ENCODE measurements at places on chromosomes 11 and 22. TPM values are rescaled to one million over a fixed set of nuclear protein-coding genes. Genes with fewer than 3 reads are reported as not detected.
A peak's percentile ranks its signal among the peaks of the same experiment; 100 is the strongest.

The ARHGAP20 gene
- total RNA-seq: 4.9 TPM

The RTN4R gene
- 0.43 TPM for total RNA-seq

The MCAT gene
- 4.6 TPM for total RNA-seq

- H3K36me3 ChIP-seq: no peaks in the 10 kb centered on the region
- H3K4me3 ChIP-seq: no peak overlapping the region
- no peak overlapping the region for H3K27ac ChIP-seq
- no peaks in the 10 kb centered on the region for H3K27me3 ChIP-seq
- no peak for DNase-seq
- no peaks in the 10 kb centered on the region for H3K4me1 ChIP-seq
Observed at GRCh38 chr11:99419991-99420390, 399.2 kb downstream of the CNTN5 start.

- H3K36me3 ChIP-seq: peaks cover 4% of the 10 kb centered on the region
- H3K27ac ChIP-seq: peak overlapping the region; percentile 100
- H3K4me1 ChIP-seq: peaks cover 54% of the 10 kb centered on the region
Observed at GRCh38 chr11:63667995-63668795, 3.0 kb downstream of the ATL3 start.

GRCh38 chr11:86888164-86889000 lies 66.8 kb downstream of the FZD4 start:
- no peaks in the 10 kb centered on the region for H3K4me1 ChIP-seq
- H3K27ac ChIP-seq: no peak overlapping the region
- no peak for DNase-seq
- peaks cover 5% of the 10 kb centered on the region for H3K36me3 ChIP-seq
- no peaks in the 10 kb centered on the region for H3K27me3 ChIP-seq
- no peak overlapping the region for H3K4me3 ChIP-seq

DNA sequence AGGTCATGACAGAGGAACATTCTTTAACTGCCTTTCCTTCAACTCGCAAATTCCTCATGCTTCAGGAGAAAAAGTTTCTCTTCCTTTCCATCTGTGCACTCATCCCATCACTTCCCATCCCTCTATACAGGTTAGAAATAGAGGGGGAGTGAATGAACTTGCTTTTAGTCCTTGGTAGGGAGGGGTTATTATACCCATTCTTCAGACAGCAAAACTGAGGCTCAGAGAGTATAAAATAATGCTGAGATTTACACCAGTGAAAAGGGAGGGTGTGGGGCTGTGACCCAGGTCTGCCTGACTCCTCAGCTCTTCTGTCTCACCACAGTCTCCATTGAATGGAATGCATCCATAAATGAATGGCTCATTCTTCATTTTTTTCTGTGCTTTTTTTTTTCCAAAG lies 109.4 kb upstream of the RCN1 start:
- DNase-seq: no peak
- H3K4me3 ChIP-seq: no peak overlapping the region
- no peaks in the 10 kb centered on the region for H3K36me3 ChIP-seq
- H3K27me3 ChIP-seq: no peaks in the 10 kb centered on the region
- H3K4me1 ChIP-seq: no peaks in the 10 kb centered on the region
- no peak overlapping the region for H3K27ac ChIP-seq

DNA sequence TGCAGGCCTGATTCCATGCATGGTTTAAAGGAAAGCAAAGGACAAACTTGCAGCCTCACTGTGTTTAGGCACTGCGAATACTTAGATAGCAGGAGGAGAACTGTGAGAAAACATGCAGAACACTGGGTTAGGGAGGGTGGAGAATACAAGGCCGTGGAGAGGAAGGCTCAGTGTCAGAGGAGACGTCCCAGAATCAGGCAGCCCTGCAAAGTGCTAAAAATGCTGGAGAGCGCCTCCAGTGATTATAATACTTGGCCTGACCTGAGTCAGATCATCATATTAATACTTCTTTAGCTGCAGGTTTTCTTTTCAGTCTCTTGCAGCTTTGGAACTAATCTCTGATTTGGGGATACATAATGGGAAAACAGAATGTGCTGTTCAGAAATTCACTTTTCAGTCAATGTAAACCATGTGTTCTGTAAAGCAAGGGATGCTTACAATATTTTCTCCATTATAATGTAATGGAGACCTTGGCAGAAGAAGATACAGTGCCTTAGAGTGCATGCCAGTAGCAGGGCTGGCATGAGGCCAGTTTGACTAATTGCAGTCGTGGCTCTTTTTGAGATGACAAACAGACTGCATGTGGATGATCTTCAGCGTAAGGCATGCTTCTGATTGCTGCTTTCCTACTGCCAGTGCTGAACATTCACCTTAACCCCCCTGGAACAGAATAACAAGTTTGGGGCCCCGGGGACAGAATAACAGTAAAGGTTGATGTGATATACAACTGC lies 16.8 kb downstream of the EXT2 start:
- no peaks in the 10 kb centered on the region for H3K4me1 ChIP-seq
- no peak for DNase-seq
- no peaks in the 10 kb centered on the region for H3K27me3 ChIP-seq
- no peak overlapping the region for H3K27ac ChIP-seq
- peaks cover 19% of the 10 kb centered on the region for H3K36me3 ChIP-seq

DNA sequence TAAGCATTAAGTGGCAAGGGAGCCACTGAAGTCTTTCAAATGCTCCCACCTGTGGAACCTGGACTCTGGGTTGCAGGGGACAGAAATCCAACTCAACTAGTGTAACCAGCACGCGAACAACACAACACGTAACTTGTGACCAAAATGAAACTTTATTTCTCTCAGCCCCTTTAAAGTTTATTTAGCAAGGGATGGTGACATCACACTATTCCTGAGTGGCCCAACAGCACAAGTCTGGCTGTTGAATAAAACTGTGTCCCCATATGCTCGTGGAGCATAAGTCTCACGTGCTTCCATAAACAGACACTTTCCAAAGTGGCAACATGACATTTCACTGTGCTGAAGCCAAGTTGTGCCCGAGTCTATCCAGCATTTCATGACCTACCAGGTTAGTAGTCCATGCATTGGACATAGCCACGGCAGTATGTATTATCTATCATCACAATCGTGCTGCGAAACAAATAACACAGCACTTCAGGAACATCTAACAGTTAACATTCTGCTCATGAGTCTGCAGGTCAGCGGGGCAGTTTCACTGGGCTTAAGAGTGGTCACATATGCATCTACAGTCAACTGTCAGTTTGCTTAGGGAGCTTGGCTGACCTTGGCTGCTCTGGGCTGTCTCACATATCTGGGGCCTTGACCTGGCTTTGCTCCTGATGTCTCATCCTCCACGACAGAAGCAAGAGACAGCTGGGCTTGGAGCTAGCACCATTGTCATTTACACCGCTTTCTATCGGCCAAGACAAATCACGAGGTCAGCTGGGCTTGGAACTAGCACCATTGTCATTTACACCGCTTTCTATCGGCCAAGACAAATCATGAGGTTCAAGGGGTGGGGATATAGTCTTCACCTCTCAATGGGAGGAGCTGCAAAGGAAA lies 35.0 kb upstream of the LMO2 start:
- peaks cover 23% of the 10 kb centered on the region for H3K4me1 ChIP-seq
- no peak for DNase-seq
- H3K4me3 ChIP-seq: no peak overlapping the region
- no peaks in the 10 kb centered on the region for H3K36me3 ChIP-seq

DNA sequence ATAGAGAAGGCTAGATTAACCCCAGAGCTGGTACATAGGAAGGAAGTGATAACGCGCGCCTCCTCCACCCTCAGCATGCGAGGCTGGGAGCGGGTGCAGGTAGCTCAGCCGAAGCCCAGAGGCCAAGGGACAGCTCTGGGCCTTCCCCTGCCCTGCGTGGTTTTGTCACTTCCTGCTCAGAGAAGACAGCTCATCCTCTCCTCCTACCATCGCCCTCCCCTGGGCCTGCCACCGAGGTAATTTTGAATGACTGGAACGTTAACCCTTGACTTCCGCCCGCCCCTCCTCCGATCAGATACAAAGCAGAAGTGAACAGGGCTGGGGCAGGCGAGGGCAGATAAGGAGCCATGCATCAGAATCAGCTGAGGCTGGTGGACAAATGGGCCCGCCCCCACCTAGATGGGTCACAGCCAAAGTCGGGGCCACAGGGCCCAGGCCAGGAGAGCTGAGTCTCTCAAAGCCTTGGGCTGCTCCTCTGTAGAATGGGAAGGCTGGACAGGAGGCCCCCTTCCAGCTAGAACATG lies 1.6 kb downstream of the RAC2 start:
- H3K27me3 ChIP-seq: no peaks in the 10 kb centered on the region
- DNase-seq: peak; percentile 47
- no peak overlapping the region for H3K27ac ChIP-seq
- H3K4me1 ChIP-seq: no peaks in the 10 kb centered on the region
- H3K36me3 ChIP-seq: no peaks in the 10 kb centered on the region

GRCh38 chr22:30282616-30283046 lies 6.7 kb downstream of the CASTOR1 start:
- H3K27ac ChIP-seq: no peak overlapping the region
- H3K4me1 ChIP-seq: peaks cover 2% of the 10 kb centered on the region
- H3K36me3 ChIP-seq: peaks cover 22% of the 10 kb centered on the region
- DNase-seq: no peak
- H3K27me3 ChIP-seq: no peaks in the 10 kb centered on the region

- H3K4me1 ChIP-seq: no peaks in the 10 kb centered on the region
- DNase-seq: no peak
- no peak overlapping the region for H3K27ac ChIP-seq
Observed at GRCh38 chr11:126969865-126970479, 30.6 kb downstream of the KIRREL3 start.
